ENCODE measurements at places on chromosomes 16 and 17.

- no peak for DNase-seq
Observed at GRCh38 chr16:89319886-89320781, 102.6 kb downstream of the ZNF778 start.

DNA sequence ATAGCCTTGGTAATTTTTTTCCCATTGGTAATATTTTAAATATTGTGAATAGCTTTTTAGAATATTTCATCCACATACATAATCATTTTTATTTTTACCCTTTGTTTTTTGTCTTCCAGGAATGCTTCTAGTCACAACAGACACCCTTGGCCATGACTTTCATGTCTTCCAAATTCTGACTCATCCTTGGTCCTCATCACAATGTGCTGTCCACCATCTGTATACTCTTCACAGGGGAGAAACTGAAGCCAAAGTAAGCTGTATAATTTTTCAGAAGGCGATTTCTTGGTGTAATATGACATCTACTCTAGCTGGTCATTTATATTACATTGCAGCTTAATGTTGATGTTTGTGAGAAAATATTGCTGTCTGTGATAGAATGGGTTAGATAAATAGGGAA, 269.4 kb downstream of the BCAS3 start:
- no peak for DNase-seq

GRCh38 chr17:81053041-81053970, 18.4 kb downstream of the BAIAP2 start:
- DNase-seq, result no peak

DNA sequence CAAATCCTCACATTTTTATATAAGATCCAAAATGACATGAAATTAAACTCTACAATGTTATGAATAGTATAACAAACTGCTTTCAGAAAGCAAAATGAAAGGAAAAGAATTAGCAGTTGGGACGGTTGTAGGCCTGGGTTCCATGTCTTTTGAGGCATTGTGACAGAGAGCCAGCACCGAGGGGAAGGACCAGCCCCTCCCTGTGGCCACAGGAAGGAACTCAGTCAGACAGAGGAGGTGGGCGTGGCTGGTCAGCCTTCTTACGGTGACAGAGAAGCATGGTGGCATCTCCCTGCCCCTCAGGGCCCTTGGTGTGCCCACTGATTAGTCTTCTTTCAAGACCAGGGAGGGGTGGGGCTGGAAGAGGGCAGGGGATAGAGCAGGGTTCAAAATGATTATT, 5.7 kb downstream of the ZNF319 start:
- no peak for DNase-seq

DNA sequence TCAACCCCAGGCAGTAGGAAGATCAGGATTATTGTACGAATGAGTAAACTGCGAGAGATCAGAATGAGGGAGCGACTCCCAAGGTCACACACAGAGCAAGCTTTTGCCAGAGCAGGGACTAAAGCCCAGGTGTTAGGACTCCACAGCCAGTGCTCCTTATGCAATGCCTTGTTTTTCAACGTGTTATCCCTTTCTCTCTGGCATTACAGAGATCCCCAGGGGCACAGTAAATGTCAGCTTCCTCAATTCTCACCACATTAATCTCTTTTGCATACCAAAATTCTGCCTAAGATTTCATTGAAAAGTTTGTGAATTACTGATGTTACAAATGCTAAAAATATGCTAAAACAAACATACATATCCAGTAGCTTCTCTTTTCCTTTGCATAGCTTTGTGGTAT, 68.1 kb upstream of the CES5A start:
- no peak for DNase-seq

GRCh38 chr17:72654706-72655105, 437.8 kb downstream of the SLC39A11 start:
- no peak for DNase-seq

GRCh38 chr16:68907781-68908181, 64.5 kb downstream of the TANGO6 start:
- no peak for DNase-seq

DNA sequence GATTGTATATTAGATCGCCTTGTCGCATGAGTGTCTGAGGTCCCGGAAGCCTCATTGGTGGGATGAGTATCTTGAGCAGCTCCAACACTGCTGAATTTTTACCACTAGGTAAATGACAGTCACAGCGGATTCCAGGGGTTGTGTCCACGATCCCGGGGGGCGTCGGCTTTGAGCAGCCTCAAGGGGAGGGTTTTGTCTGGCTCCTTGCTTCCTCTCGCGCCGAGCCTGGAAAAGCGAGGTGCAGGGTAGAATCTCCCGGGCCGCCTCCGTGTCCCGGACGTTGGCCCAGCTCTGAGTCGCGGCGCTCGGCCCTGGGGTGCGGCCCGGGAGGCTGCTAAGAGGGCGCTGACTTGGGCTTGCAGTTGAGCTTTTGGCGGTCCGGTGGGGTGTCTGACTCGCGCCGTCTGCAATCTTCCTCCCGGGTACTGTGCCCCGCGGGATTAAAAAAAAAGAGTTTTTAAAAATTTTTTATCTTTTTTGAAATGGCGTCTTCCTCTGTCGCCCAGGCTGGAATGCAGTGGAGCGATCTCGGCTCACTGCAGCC, 4.5 kb downstream of the OR1F1 start:
- DNase-seq, result no peak

DNA sequence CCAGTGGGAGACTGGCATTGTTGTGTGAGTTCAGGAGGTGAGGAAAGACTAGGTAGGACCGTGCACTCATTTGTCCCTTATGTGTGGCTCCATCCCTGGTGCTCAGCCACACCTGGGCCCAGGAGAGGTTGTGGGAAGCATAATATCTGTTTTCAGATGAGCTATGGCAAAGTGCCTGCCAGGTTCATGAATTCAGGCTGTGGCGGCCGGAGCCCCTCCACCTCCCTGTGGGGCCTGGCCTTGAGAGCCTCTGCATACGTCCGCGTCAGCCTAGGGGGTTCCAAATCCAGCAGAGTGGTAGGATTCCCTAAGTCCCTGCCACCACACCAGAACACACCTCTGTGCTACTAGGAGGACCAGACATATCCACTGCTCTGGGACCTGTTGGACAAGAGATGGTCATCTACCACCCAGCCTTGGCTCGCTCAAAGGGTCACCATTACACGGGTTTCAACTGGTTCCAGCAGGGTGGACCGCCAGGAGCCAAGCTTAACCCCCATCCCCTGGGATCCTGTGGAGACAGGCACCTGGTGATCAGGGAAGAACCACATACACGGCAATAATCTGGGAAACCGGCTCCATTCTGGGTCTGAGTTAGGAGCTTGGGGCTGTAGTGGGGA, 2.0 kb downstream of the B3GNT9 start:
- no peak for DNase-seq
